Fibroblast of skin of right quadriceps (primary cell): ENCODE measurements at places on chromosomes 11 and 22.

DNA sequence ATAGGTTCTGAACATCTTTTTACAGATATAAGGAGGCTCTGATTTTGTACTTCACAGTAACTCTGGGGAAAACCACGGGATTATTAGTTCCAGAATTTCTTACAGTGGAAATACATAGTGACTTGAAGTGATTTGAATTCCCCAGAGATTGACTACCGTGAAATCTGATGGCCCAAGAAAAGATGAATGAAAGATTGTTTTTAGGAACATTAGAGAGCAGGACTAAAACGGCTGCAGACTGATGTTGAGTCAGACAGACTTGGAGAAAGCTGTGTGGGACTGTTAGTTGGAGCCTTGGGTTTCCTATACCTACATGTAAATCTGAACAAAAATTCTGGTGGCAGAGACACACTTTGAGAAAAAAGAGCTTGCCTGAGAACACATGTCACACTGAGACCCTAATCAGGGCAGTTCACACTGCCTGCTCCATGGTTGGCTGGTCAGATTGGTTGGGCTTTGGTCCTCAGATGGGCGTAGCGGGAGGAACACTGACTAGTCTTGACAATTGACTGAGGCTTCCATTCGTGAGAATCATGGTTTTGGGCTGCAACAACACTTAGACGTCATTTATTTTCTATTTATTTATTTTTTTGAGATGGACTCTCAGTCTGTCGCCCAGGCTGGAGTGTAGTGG is 6.8 kb downstream of the PPP6R3 start:
- no peak for DNase-seq

DNA sequence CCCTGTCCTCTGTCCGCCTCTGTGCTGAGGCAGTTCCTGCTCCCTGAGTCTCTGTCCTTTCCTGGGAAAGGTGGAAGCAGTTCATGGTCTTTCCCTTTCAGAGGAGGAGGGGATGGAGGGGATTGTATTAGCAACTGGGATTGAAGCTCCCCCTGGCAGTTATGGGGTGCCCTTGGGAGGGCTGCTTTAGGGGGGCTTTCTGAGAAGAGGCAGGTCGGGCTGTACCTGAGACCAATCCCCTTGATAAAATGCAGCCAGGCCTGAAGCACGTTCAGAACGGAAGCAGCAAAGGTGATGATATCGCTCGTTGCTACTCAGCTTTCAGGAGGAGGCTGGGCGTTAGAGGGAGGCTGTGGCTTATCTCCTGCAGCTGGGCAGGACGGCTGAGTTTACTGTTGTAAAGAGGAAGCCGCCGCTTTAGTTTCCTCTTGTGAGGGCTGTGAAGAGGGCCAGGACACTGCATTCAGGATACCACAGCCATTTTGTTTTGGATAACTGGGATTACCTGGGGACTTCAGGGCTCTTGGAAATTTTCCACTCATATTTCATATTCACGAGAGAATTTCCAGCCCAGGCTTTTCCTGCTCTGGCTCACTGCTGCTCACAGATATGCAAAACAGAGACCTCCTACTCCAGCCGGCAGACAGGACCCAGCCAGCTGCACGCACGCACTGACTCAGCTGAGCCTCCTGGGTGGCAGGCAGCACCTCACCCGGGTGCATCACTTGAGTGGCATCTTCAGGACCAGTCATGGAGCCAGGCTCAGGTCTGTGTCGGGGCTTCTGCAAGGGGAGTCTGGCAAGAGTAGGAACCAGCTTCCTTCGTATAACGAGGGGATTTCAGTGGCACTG is 798 bp downstream of the AMPD3 start:
- DNase-seq, result peak; percentile 63

DNA sequence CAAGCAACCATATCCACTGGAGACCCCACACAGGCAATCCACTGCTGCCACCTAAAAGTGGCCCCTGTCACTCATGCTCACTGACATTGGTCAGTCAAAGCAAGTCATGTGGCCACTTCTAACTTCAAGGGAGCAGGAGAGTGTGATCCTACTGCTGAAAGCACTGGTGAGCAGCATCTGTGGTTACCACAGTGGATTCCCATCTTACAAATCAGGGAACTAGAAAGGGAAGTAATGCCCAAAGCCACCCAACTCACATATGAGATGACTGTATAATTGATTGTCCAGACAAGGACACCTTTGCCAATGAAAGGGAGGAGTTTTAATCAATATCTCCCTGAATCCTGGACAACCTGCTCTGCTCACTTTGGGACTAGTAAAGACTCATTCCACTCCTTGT is 17.7 kb downstream of the RCN1 start:
- DNase-seq, result no peak

- no peak for DNase-seq
These were observed 53.2 kb downstream of the ALX4 start for GRCh38 chr11:44256673-44257291.

DNA sequence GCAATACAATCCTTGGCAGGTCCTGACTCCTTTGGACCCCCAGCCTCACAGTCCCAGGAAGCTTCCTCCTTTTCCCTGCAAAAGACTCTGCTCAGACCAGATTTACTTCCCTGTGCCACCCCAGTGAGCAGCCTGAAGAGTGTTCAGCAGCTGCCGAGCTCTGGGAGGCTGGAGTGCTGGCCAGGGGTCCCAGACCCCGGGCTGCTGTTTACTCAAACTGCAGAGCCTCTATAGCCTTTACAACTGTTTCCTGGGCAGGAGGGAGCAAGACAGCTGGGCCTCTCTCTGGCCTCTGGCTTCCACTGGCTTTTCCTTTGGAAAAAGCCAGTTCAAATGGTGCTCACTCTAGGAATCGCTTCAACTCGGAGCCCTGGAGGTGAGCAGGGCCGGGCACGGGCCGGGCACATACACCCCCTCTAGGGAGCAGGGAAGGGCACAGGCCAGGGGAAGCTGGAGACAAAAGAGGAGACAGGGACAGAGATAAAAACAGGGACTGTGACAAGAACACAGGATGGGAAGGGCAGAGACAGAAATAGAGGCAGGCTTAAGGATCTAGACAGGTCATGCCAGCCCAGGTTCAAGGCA is 932 bp downstream of the IRAG1 start:
- no peak for DNase-seq

DNA sequence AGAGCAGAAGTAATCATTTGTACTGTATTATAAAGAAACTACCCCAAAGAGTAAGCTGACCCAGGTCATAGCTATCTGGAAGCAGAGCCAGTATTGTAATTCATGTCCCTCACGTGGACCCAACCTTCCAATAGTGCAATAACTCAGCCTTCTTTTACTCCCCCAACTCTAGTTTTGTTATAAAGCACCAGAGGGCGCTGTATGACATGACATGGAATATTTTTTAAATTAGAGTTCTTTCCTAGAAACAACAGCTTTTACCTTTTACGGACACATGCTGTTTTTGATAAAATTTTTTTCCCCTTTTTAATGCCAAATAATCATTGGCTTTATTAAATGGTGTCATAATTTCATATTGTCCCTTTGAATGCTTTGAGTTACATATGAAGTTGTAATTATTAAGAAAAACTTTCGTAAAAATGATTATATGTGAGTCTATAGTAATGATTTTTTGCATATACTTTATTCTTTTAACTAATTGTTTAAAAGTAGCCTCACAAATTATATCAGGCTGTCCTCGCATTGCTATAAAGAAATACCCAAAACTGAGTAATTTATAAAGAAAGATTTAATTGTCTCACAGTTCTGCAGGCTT is 76.9 kb downstream of the DKK3 start:
- DNase-seq, result peak; percentile 70
